A549 treated with AZD2906 at 1 μM for 4 hours (cell line): ENCODE measurements at places on chromosomes 1 and 21. TPM values are rescaled to one million over a fixed set of nuclear protein-coding genes. Genes with fewer than 3 reads are reported as not detected.

Gene LAMC2
- 16.8 to 21.5 TPM (median 17.5 TPM) in 5 replicates for total RNA-seq

Gene ECM1
- total RNA-seq: 1.4 to 1.9 TPM (median 1.4 TPM) in 5 replicates

Gene EPRS1
- 64.7 to 75.8 TPM (median 66.9 TPM) in 5 replicates for total RNA-seq

Gene ADGRL4
- not detected in 5 replicates for total RNA-seq

Gene CDC42BPA
- 8.4 to 11.7 TPM (median 9.7 TPM) in 5 replicates for total RNA-seq

Gene ABCG1
- 2.6 to 3.0 TPM (median 2.7 TPM) in 5 replicates for total RNA-seq

Gene RHBDL2
- 1.4 to 2.6 TPM (median 1.9 TPM) in 5 replicates for total RNA-seq

Gene HSD17B7
- 8.0 to 9.6 TPM (median 9.0 TPM) in 5 replicates for total RNA-seq

Gene PROX1
- total RNA-seq: 0.01 to 0.32 TPM (median 0.06 TPM) in 5 replicates

Gene AQP10
- not detected in 5 replicates for total RNA-seq

Gene AGT
- 0.04 to 0.15 TPM (median 0.10 TPM) in 5 replicates for total RNA-seq

Gene RGS4
- 0.10 TPM in 1 of 5 replicates, not detected in the others for total RNA-seq
